ENCODE measurements at places on chromosomes 6 and 20.

GRCh38 chr6:31405996-31406395 is 2.6 kb downstream of the MICA start:
- DNase-seq, result no peak

DNA sequence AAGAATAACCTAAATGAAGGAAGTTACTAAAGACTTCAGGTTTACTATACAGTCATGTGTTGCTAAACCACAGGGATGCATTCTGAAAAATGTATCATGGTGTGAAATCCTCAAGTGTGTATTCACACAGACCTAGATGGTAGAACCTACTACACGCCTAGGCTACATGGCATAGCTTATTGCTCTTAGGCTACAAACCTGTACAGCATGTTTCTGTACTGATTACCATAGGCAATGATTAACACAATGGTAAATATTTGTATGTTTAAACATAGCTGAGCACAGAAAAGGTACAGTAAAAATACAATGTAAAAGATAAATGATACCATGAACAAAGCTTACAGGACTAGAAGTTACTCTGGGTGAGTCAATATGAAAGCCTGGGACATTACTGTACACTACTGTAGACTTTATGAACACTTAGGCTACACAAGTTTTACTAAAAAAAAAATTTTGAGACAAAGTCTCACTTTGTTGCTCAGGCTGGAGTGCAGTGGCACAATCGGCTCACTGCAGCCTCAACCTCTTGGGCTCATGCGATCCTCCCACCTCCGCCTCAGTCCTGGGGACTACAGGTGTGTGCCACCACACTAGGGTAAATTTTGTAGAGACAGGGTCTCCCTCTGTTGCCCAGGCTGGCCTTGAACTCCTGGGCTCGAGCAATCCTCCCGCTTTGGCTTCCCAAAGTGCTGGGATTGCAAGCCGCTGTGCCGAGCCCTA is 36.0 kb downstream of the ADNP start:
- DNase-seq, result no peak

DNA sequence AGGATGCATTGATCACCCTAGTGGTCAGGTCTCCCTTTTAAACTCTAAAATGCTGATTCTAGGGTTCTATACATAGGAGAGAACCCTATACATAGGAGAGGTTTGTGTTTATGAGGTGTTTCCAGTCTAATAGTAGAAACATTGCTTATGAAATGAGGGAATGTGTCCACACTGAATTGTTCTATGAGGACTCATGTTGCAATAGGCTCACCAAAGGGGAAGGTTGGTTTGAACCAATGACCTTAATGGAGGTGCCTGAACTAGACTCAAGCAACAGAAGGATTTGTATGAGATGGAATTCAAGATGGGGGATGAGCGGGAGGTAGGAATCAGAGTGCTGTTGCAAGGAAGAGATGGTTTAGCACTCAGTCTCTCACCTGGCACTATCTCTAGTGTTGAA is 33.5 kb upstream of the UBR2 start:
- no peak for DNase-seq

DNA sequence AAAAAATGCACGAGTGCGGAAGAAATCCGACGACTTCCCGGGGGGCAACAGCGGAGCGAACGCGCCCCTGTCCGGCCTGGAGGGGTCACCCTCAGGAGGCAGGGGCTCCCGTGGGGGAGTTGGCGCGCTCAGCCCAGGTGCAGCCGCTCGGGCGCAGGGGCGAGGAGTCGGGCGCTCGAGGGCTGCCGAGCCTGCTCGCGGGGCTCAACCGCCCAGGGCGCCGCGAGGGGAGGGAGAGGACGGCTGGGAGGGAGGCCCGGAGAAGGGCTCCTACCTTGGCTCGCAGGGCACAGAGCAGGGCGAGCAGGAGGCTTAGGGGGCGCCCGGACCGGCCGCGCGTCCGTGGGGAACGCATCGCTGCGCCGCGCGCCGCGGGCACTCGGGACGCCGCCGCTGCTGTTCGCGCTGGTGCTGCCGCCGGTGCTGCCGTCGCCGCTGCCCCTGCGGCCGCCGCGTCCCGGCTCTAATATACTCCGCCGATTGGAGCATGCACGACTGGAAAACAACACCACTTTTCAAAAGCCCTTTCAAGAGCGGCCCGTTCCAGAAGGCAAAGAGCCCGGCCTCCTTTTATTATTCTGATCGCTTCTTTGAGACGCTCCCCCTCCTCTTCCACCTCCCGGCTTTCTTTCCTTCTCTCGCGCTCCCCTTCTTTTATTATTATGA is 490 bp downstream of the JAG1 start:
- no peak for DNase-seq

GRCh38 chr6:158251565-158251964 is 60.7 kb upstream of the TULP4 start:
- DNase-seq, result no peak

GRCh38 chr20:4060064-4060795 is 44.9 kb upstream of the RNF24 start:
- DNase-seq, result no peak

DNA sequence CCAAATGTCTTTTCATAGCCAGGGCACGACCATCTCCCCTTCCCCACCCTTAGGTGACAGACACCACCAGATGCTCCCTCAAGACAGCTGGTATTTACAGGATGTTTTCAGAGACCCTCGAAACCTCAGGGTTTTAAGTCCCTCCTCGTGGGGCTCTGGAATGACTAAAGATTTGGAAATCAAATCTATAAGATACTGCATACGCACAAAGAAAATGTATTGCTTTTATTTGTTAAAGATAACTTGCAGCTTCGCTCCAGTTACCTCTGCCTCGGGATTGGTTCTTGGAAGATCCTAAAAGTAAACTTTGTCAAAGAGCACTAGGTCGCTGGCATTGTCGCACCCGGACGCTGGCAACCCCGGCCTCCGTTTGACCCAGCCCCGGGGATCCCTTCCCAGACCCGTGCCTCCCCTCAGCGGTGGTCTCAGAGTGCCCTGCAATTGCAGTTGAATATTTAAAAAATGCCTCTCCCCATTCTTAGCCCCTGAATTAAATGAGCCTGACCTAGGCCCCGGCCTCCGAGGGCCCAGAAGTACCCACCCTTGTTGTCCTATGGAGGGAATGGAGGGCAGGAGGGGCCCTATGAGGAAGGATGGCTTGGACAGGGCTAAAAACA is 7.1 kb downstream of the PAX1 start:
- no peak for DNase-seq

DNA sequence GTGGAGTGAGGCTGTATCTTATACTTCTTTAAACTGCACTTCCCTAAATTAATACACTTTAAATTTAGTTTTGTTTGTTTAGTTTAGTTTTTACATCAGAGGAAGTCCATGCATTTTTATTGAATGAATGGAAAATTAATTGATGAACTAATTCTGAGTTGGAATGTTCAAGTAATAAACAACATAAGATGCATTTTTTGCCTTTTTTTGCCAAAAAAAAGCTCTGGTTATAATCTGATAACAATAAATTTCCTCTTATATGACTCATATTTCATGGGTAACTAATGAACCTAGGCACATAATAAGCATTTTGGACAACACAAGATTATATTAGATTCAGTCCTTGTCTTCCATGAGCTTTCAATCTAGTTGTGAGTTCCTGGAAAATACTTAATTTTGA is 323.1 kb downstream of the CENPW start:
- DNase-seq, result no peak

- no peak for DNase-seq
Measured at GRCh38 chr20:22214296-22214695, 370.1 kb downstream of the FOXA2 start.

GRCh38 chr20:5871459-5872410 is 78.6 kb downstream of the TRMT6 start:
- DNase-seq, result no peak

- DNase-seq, result no peak
Measured at GRCh38 chr20:2399390-2399789, 18.7 kb downstream of the TGM6 start.

GRCh38 chr6:63553208-63553607 is 19.1 kb upstream of the LOC128125822 start:
- DNase-seq, result no peak
